WTC11 (cell line): ENCODE measurements at places on chromosomes 12 and 14. TPM values are rescaled to one million over a fixed set of nuclear protein-coding genes. Genes with fewer than 3 reads are reported as not detected.

Gene NUAK1
- 10.3 to 15.9 TPM (median 12.3 TPM) in 3 replicates for total RNA-seq

Gene SLC25A29
- total RNA-seq: 179 to 185 TPM (median 181 TPM) in 3 replicates

Gene RGS6
- total RNA-seq: 1.0 to 1.2 TPM (median 1.2 TPM) in 3 replicates

Gene TM9SF1
- total RNA-seq: 27.9 to 29.2 TPM (median 28.4 TPM) in 3 replicates

Gene HELB
- total RNA-seq: 9.7 to 12.5 TPM (median 10.2 TPM) in 3 replicates

Gene PLEKHG7
- total RNA-seq: not detected in 3 replicates

GRCh38 chr14:51818748-51819380 lies 41.5 kb upstream of the GNG2 start:
- peak overlapping the region; percentile 24; the same call in 1 of the 2 replicates for H3K27ac ChIP-seq
- H3K4me1 ChIP-seq: peaks cover 23% of the 10 kb centered on the region
- H3K27me3 ChIP-seq: no peaks in the 10 kb centered on the region
- H3K4me3 ChIP-seq: no peak overlapping the region
- peaks cover 8% of the 10 kb centered on the region for H3K36me3 ChIP-seq
- DNase-seq: no peak

DNA sequence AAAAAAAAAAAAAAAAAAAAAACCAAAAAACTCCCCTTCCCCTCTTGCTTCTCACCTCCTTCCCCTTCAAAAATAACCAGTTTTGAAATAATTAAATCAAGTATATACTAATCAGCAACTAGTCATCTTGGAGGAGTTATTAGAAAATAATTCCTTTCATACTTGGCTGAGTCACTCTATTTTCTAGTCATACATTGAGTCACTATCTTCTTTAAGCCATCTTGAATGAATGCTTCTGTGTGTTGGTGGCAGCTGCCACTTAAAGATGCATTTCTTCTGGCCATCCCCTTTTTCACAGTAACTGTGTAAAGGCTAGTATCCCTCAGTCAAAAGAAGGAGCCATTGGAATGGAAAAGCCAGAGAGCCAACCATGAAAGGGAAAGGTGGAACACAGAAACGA lies 84.2 kb upstream of the TMEM263 start:
- H3K27me3 ChIP-seq: no peaks in the 10 kb centered on the region
- H3K4me3 ChIP-seq: no peak overlapping the region
- H3K27ac ChIP-seq: no peak overlapping the region; the same call in 1 of the 2 replicates
- H3K4me1 ChIP-seq: no peaks in the 10 kb centered on the region; the same call in 1 of the 2 replicates
- H3K36me3 ChIP-seq: no peaks in the 10 kb centered on the region; the same call in 1 of the 2 replicates

DNA sequence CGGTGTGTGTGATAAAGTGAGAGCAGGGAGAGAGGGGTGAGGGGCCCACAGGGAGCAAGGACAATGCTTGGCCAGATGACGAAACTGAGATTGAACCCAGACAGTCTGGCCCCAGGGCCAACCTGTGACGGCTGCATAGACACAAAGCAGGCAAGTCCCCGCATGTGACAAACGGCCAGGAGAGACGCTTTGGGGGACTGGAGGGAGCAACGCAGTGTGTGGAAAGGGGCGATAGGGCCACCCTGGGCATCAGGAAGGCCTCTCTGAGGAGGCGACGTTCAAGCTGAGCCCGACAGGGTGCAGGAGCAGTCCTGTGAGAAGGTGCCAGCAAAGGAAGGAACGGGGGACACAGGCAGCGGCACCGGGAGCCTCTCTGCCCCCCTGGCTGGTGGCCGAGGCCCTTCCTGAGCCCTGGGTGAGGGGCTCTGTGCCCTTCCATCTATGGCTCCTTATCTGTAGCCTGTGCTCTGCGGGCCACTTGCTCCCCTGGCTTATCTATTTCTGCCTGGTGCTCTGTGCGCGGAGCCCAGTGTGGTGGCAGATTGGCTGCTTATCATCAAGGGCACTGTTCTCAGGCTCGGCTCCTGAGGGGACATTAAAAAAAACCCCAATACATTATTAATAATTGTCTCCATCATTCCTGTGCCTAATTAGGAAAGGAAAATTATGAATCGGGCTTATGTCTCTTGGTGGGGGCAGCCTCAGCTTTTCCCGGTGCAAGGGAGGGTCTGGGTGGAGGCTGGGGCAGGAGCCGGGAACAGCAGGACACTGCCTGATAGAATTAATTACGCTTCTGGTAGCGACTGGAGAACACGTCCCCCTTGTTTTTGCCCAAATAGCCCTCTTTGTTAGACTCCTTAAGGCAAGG lies 39.8 kb downstream of the PRIMA1 start:
- H3K27ac ChIP-seq: peak overlapping the region; percentile 35
- H3K27me3 ChIP-seq: no peaks in the 10 kb centered on the region
- H3K36me3 ChIP-seq: no peaks in the 10 kb centered on the region; the same call in 1 of the 2 replicates
- H3K4me3 ChIP-seq: no peak overlapping the region
- peaks cover 25% of the 10 kb centered on the region for H3K4me1 ChIP-seq
- DNase-seq: no peak

- H3K4me3 ChIP-seq: no peak overlapping the region
- H3K27ac ChIP-seq: peak overlapping the region; percentile 91
- peaks cover 65% of the 10 kb centered on the region for H3K4me1 ChIP-seq
- no peaks in the 10 kb centered on the region for H3K36me3 ChIP-seq
These were observed 8.1 kb downstream of the CORO1C start for GRCh38 chr12:108722992-108723766.

DNA sequence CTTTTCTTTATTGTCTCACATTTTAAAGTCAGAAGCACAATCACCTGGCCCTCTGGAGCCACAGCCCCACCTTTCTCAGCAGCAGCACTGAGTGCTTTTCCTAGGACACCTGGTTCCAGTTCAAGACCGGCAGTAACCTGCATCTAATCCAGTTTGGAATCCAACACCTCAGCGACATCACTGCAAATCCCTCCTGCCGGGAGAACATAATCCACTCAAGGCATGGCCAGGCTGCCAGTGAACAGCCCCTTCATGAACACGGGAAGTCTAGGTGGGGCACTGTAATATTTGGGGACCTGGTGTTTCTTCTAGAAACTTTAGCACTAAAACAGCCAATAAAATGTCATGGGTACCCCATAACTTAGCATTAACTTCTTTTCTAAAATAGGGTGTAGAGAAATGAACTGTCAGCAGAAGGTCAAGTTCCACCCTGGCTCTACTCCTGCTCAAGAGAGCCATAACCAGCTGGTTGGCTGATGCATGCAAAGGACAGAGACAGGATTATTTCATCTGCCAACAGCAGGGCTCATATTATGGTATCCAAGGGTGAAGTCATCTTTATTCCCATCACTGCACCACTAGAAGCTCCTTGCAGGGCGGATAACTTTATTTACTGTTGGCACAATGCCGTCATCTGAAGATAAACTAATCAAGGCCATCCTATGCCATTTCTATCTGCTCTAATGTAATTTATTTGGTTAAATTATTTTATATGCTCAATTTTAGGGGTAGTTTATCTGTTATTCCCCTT lies 76.7 kb downstream of the TTC7B start:
- H3K4me3 ChIP-seq: no peak overlapping the region
- DNase-seq: no peak
- no peaks in the 10 kb centered on the region for H3K4me1 ChIP-seq
- H3K27ac ChIP-seq: no peak overlapping the region
- no peaks in the 10 kb centered on the region for H3K27me3 ChIP-seq
